Endothelial cell of umbilical vein (primary cell): ENCODE measurements at places on chromosomes 5 and 9.
A peak's percentile ranks its signal among the peaks of the same experiment; 100 is the strongest.

DNA sequence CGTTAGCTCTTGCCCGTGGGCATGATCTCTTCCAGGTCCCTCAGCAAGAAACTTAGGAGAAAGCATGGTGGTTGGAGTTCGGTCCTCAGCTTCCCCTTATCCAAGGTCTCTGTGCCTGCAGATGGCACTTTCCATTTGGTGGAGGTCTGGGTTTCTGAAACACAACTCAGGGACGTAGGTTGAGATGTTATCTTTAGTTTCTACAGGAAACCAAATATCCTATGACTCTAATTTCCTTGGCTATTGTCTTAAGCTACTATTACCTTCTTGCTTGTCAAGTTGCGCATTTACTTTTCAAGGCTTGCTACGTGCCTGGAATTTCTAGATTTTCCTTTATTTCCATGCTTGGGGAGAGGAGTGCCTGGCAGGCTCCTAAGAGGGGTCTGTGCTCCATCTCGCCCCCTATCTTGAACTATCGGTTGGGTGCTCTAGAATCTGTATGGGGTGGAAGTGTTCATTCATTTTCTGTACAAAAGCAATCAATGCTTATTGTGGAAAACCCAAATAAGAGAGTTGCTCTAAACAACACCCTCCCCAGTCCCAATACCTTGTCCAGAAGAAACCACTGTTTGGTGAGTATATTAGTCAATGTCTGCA, 32.9 kb upstream of the KCNIP1 start:
- DNase-seq: peak; percentile 42

DNA sequence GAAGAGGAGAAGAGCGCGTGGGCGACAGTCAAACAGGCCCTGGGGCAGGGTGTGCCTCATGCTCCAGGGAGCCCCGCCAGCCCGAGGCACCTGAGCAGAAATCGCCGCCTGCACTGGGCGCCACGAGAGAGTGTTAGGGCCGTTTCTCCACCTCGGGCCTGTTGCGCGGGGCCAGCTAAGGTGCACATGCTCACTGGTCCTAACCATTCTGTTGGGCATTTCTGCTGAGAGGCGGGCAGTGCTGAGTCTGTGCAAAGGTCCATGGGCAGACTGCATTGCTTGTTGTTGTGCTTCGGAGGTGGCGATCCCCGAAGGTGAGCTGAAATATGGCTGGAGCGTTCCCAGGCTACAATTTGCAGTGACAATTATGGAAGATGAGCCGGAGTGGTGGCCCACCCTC, 367.8 kb upstream of the SPATA31A5 start:
- DNase-seq: no peak

DNA sequence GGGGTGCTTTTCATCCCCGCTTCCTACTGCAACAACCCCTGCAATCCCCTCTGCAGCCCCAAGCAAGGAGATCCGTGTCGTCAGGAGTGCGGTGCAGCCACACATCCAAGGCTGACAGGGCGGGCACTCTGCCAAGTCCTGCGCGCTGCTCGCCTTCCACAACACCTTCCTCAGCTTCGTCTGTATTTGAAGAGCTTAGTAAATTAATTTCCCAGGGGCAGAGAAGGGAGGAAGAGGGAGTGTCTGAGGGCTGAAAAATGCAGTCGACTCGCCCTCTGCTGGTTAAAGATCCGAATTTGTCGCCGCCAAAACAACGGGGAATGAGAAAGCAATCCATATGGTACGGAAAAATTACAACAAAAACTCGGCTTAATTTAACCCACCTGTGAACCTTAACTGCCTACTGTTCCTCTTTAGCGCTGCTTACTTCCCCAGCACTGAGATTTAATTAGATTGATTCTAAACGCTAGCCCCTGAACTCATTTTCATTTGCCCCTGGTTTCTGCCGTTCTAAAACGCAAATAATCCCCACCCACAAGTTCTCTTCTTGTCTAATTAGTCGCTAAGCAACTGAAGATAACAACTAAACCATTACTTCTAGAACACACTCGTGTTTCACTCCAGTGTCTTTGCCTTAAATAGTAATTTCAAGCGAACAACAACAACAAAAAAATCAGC, 10.9 kb upstream of the PCDHB1 start:
- peak; percentile 37 for DNase-seq

GRCh38 chr9:22052376-22052945, 43.4 kb upstream of the CDKN2B start:
- peak; percentile 94 for DNase-seq

DNA sequence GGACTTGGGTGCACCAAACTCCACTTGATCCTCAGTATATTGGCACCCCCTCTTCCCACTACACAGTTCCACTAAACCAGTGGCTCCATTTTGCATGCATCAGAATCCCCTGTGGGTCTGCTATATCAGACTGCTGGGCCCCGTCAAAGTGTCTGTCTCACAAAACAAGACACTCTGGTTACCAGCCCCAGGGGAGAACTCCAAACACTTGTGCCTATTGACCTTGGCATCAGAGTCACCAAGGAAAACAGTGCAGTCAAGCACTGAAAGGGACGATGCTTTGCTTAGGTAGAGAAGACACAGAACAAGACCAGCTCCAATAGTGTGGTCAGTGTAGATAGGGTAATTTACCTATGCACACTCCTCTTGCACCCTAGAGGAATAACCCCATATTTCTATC, 205.8 kb upstream of the RAI14 start:
- DNase-seq: no peak

DNA sequence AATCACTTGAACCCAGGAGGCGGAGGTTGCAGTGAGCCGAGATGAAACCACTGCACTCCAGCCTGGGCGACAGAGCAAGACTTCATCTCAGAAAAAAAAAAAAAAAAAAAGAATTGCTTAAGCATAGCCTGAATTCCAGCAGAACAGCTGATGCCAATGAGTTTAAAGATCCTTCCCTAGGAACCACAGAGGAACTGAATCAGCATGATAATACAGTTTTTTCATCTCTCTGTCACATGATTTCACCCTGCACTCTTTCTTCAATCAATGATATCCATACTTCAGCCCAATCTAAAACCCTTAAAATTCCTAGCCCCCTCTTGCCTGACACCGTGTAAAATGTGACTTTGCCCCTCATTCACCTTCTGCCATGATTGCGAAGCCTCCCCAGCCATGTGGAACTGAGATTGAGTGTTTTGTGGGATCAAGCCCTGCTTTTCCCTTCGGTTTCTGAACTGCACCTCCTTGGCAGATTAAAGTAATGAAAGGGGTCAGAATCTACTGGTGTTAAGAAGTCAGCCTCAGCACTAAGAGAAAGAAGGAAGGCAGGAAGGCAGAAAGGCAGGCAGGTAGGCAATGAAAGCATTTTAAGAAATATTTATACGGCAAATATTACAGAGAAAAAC, 20.9 kb upstream of the DMXL1 start:
- no peak for DNase-seq

DNA sequence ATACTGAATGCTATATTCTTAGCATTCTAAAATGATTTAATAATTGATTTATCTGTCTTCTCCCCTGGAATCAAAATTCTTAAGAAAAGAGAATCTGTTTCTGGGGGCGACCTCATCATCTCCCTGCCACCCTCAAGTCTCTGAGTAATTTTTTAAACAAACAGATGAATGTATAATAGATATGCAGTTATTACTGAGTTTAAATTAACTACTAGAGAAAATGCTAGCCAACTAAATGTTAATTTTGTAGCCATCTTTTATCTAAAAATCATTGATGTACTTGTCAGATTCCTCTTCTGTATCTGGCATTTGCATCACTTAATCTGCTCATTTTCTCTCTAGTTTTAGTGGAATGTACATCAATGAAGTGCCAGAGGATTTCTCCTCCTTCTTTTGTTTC, 87.5 kb downstream of the ERBIN start:
- no peak for DNase-seq

DNA sequence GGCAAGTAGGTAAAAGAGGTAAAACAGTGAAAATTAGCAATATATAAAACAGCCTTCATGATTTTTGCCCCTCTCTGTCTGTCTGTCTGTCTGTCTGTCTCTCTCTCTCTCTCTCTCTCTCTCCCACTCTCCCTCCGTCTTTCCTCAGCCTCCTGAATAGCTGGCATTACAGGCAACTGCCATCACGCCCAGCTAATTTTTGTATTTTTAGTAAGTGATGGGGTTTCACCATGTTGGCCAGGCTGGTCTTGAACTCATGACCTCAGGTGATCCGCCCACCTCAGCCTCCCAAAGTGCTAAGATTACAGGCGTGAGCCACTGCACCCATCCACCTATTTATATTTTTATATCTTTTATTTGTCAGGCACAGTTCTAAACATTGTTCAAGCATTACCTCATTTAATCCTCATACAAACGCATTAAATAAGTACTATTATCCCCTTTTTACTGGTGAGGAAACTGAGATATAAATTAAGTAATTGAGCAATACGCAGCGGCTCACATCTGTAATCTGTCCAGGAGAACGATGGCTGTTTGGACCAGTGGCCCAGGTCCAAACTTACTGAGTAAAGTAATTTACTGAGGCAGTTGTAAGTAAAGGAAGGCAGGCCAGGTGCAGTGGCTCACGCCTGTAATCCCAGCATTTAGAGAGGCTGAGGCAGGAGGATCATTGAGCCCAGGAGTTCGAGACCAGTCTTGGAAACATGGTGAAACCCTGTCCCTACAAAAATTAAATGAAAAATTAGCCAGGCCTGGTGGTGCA, 60.9 kb downstream of the UBE2R2 start:
- DNase-seq: no peak

DNA sequence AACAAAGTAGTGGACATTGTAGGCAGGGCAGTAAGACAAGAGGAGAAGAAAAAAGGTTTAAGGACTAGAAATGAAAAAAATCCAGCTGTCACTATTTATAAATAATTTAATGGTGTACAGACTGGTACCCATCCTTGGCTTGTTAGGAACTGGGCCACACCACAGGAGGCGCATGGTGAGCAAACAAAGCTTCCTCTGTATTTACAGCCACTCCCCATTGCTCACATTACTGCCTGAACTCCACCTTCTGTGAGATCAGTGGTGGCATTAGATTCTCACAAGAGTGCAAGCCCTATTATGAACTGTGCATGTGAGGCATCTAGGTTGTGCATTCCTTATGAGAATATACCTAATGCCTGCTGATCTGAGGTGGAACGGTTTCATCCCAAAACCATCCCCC, 62.6 kb upstream of the DMAC1 start:
- no peak for DNase-seq

DNA sequence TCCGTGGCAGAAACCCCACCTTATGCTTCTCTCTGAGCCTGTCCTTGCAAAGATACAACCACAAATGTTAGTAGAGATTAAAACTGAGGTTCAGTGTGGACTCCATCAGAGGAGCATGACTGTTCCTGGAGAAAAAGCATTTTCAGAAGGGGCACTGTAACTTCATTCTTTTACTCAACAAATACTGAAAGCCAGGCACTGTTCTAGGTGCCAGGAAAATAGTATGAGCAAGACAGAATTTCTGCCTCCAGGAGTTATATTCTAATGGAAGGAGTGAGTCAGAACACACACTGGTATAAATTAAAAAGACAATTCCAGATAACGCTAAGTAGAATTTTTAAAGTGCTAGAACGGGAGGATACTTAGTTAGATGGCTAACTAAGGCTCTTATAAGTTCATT, 251.4 kb upstream of the GAS1 start:
- DNase-seq: no peak

- no peak for DNase-seq
These were observed 119.7 kb downstream of the CHSY3 start for GRCh38 chr5:130024006-130024405.

- peak; percentile 55 for DNase-seq
These were observed 676.5 kb downstream of the DMRTA1 start for GRCh38 chr9:23123048-23123632.

DNA sequence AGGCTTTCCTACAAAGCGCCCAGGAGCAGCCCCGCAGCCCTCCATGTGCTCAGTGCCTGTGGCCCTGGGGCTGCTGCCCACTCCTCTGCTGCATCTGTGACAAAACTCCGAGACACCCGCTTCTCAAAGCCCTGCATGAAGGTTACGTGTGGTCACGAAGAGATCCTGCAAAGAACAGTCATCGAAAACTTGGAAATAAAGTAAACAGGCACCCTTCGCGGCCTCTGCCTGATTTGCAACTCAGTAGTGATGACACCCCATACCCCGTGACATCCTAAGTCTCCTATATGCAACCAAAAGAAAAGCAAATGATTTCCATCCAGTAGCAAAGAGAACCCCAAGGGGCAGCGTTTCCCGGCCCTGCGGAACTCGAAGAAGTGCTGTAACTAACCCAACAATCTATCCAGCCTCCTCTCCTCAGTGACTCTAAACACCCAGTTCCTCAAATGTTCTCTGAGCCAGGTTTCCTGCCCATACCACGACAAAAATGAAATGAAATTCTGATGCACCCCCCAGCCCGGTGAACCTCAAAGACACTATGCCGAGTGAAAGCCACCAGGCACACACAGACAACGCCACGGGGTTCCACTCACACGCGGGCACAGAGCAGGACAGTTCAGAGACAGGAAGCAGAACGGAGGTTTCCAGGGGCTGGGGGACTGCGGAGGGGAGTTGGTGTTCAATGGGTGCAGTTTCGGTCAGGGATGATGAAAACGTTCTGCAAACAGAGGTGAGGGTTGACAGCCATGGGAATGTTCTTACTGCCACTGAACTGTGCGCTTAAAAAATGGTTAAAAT, 19.0 kb downstream of the NACC2 start:
- DNase-seq: no peak
